ENCODE measurements at places on chromosomes 7 and 10.

GRCh38 chr10:25978771-25979170 lies 44.7 kb downstream of the MYO3A start:
- DNase-seq = no peak

GRCh38 chr7:132565441-132565840 lies 10.8 kb downstream of the PLXNA4 start:
- DNase-seq = no peak

- DNase-seq = peak; percentile 78
Observed at GRCh38 chr10:3532644-3533043, 252.4 kb downstream of the KLF6 start.

GRCh38 chr7:31007634-31008033 lies 43.9 kb downstream of the GHRHR start:
- no peak for DNase-seq

- peak; percentile 11 for DNase-seq
Observed at GRCh38 chr7:4226524-4226882, 455.6 kb upstream of the FOXK1 start.

GRCh38 chr7:11327633-11328032 lies 354.0 kb downstream of the PHF14 start:
- no peak for DNase-seq

GRCh38 chr7:151716323-151716722 lies 160.6 kb downstream of the PRKAG2 start:
- no peak for DNase-seq

Data from ACHN (cell line).